CD4-positive, alpha-beta T cell treated with Interleukin-6 at 100 ng/mL for 8 hours (primary cell): ENCODE measurements at places on chromosomes 12 and 14.

DNA sequence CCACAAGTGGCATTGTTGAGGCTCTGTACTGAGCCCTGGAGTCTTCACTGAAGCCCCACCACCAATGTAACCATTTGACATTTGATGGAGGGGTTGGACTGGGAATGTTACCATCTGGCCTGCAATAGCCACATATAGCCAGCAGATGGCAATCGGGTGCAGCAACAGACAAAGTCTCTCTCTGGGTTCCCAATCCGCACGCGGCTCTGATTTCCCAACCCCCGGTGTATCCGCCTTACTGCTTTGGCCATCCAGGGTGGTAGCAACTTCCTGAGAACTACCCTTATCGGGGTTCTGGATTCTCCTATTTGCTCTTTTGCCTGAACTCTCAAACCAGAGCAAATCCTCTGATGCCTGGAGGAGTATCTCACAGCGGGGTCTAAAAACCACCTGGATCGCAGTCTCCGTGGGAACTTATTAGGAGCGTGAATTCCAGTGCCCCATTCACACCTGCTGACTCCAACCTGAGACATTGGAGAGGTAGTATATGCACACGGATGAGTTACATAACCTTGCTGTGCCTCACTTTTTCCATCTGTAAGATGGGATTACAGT is 14.2 kb downstream of the VRTN start:
- DNase-seq: peak; percentile 53

GRCh38 chr12:92216092-92216491 is 70.4 kb upstream of the BTG1 start:
- no peak for DNase-seq

GRCh38 chr12:92078167-92079053 is 67.2 kb downstream of the BTG1 start:
- no peak for DNase-seq

DNA sequence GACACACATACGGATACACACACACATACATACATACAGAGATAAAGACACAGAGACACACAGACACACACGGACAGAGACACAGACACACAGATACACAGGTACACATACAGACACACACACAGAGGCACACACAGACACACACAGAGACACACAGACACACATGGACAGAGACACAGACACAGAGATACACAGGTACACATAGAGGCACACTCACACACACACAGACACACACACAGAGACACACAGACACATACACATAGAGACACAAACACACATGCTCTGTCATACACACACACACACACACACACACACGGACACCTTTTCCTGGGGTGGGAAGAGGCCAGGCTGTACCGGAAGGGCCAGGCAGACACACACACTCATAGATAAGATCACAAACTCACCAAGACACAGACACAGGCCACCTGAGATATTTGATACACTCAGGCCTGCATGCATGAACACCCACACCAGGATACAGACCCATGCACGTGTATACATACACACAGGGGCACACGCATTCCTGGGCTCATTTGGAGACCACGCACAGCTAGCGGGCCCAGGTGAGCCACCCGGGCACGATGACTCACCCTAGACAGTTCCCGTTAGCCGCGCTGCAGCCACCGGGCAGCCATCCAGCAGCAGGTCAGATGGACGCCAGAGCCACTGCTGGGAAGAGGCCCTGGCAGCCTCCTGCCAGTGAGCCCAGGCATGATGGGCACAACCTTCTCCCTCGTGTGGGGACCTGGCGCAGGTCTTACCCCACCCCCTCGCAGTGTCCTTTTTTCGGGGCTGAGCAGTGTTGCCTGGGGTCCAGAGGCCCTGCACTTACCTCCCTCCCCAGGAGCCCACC is 1.8 kb upstream of the AHNAK2 start:
- DNase-seq: no peak

DNA sequence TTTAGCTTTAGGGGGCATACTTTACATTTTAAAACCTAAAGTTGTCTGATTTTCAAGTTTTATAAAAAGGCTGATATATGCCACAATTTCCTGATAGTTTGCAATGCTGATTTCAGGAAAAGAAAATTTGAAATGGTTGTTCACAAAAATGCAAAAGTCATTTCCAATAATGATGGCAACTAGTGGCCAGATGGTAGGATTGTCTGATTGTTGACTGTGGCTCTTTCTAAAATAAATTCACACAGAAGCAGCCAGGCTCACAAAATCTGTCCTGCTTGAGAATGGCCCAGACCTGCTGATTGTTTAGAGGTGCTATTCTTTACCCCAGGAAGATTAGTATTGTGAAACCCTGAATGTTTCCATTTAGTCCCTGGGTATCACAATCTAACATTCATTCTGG is 220.3 kb downstream of the NELL2 start:
- DNase-seq: no peak

DNA sequence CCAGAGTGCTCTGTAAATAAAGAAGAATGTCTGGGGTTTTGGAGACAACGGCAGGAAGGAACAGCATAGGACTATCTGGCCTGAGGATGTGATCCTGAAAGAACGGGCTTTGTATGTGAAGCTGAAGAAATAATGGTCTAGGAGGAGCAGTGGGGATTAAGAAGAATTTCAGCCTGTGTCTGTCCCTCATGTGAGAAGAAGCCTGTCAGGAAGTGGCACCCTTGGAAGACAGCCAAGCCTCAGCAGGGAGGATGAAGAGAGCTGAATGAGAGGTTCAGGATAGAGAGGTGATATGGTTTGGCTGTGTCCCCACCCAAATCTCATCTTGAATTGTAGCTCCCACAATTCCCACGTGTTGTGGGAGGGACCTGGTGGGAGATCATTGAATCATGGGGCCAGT is 56.9 kb upstream of the TCL1A start:
- no peak for DNase-seq

DNA sequence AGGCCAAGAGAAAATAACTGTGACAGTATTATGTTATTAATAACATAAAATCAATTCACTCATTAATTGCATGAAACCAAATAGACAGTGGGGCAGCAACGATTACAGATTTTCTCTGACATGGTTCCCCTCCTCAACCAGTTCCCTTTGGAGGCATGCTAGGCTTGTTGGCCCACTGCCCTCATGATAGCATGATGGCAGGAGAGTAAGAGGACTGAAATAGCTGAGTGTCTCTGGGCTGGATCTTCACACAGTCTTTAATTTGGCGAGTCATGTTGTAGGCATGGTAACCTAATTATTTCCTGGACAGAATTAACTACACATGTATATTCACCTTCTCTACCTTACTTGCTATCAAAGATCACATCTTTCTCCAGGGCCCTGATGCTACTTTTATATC is 266.2 kb upstream of the PELI2 start:
- no peak for DNase-seq

GRCh38 chr12:10305411-10305810 is 2.3 kb upstream of the KLRD1 start:
- DNase-seq: no peak

GRCh38 chr12:90261283-90261682 is 552.6 kb upstream of the ATP2B1 start:
- DNase-seq: no peak

DNA sequence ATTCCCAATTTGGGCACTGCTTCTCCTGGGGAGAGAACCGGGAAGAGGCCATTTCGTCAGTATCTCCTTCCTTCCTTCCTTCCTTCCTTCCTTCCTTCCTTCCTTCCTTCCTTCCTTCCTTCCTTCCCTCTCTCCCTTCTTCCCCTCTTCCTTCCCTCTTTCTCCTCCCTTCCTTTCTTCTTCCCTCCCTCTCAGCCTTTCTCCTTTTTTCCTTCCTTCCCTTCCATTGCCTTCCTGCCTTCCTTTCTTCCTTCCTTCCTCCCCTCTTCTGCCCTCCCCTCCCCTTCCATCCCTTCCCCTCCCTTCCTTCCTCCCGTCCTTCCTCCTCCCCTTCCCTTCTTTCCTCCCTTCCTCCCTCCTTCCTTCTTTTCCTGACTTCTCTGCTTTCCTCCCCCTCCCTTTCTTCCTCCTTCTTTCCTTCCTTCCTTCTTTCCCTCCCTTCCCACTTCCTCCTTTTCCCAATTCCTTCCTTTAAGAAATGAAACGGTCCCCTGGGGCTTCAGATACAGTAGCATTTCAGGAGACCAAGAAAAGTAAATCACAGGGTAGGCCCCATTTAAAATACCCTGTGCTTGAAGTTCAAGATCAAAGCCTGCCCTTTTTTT is 71.8 kb downstream of the ACACB start:
- no peak for DNase-seq

DNA sequence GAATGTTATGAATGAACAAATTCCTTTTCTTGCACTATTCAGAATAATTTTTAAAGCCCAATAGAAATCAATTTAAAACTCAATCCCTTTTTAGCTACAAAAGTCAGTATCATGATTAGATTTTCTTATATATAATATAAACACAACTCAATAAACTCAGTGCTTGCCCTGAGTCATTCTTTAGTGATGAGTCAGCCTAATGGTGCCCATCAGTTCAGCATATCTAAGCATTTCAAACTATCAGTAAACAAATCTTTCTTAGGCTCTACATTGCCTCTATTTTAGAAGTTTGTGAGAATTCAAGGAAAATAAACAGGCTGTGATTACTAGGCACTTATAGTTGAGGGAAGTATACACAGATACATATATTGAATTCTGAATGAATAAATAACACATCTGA is 179.6 kb downstream of the NELL2 start:
- no peak for DNase-seq

GRCh38 chr14:105765893-105766614 is 239.7 kb downstream of the TMEM121 start:
- no peak for DNase-seq

GRCh38 chr12:34297790-34298164 is 275.5 kb downstream of the ALG10 start:
- no peak for DNase-seq

DNA sequence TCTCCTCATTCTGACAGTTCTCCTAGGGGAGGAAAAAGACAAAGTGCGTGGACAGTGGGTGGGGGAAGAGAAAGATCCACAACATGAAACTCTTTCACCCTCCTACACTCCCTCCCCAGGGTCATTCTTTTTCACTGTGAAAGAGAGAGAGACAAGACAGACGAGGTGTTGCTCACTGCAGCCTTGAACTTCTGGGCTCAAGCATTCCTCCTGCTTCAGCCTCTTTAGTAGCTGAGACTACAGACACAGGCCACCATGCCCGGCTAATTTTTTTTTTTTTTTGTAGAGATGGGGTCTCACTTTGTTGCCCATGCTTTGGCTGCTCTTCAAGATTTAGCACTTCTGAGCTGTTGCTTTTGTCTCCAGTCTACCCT is 2.7 kb downstream of the GPX2 start:
- DNase-seq: no peak

GRCh38 chr14:103597623-103598377 is 31.2 kb upstream of the KLC1 start:
- DNase-seq: no peak

DNA sequence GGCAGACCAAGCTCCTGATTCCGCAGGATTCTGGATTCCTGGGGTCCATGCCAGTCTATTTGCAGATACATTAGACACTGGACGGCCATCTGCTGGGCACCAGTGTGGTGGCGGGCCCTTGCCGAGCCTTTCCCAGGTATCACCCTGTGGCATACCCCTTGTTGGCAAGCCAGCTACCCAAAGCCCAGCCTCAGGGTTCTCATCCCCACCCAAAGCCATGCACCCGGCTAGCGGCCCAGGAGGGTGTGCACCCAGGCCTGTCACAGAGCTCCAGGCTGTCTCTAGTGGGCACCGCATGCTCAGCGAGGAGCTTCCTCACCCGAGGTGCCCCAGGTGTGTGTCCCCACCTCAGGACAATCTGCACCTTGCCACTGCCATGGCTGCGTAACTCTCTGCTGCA is 13.7 kb downstream of the MMAB start:
- no peak for DNase-seq

DNA sequence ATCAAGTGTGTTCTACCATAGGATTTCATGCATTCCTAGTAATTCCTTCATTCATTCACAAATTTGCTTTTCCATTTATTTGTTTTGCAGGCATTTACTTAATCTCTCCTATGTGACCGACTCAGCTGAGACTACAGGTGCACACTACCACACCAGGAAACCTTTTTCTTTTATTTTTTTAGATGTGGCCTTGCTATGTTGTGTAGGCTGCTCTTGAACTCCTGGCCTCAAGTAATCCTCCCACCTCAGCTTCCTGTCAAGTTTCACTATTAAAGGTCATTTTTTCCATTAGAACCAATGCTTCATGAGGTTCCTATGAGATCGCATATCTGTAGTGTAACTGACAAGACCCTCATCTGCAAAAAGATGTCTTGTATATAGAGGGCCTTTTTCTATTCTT is 1218.7 kb downstream of the VRK1 start:
- DNase-seq: peak; percentile 12

- DNase-seq: no peak
Observed at GRCh38 chr14:57610631-57611030, 117.0 kb upstream of the CCDC198 start.

- no peak for DNase-seq
Observed at GRCh38 chr14:72638021-72638420, 255.9 kb downstream of the DPF3 start.

GRCh38 chr12:53974084-53975063 is at the start of gene HOTAIR:
Gene HOTAIR (minus strand): TSS chr12:53974954.
- DNase-seq: peak; percentile 12

GRCh38 chr12:40105265-40105514 is 691 bp downstream of the SLC2A13 start:
- no peak for DNase-seq

DNA sequence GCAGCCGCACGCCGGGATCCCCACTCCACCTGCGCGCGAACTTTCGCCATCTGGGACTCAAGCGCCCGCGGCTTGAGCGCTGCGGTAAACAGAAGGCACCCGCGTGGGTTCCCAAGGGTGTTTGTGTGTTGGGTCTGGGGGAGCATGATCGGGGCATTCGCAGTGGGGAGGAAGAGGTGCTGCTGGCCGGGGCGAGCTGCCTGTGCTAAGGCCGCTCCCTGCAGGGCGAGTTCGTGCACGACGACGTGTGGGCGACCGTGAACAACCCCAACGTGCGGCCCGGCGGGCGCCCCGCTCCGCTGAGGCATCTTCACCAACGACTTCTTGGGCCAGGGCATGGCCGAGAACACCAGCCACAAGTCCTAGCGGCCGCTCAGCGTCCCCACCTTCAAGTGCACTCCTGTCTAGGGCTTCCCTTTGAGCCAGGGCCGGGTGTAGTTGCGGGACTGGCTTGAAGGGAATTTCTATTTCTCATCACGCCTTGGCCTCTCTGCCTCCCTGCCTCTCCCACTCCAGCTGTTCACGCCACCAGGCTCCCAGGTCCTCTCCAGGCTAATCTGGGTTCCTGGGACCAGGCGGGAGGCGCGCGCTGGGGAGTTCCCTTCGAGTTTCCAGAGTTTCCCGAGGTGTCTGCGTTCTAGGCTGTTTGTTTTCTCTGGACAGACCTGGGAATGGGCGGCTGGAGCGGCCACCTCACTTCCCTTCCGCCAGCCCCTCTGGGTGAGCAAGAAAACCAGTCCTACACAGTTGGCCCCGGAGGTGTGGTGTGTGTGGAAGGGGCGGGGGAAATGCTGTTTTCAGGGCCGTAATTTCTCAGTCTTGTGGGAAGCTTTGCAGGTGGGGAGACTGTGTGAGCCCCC is 417.8 kb upstream of the TMTC1 start:
- no peak for DNase-seq

- no peak for DNase-seq
Observed at GRCh38 chr14:96624661-96625425, 122.7 kb downstream of the PAPOLA start.

GRCh38 chr12:85310456-85311076 is 30.5 kb downstream of the ALX1 start:
- DNase-seq: no peak
